SK-N-SH (cell line): ENCODE measurements at places on chromosomes 7 and 10.

GRCh38 chr10:133309100-133309719, 496 bp downstream of the ZNF511 start:
- DNase-seq, result peak; percentile 99

DNA sequence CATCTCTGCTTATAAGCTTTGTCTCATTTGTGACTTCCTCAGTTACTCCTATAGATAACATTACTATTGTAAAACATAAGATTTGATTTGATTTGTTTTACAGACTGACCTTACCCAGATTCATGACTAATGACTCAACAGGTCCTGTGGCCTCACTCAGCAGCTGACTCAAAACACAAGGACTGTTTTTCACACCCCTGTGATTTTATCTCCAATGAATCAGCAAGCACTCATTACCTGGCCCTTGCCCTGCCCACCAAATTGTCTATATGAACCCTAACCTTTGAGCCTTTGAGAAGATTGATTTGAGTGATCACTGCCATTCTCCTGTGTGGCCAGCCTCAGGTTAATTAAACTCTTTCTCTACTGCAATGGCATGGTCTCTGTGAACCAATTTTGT, 1064.6 kb upstream of the LRRTM3 start:
- no peak for DNase-seq

GRCh38 chr7:35415411-35415822, 161.5 kb upstream of the TBX20 start:
- no peak for DNase-seq

- DNase-seq, result no peak
Measured at GRCh38 chr10:75717126-75717916, 285.9 kb downstream of the LRMDA start.

GRCh38 chr7:50983850-50984249, 201.2 kb upstream of the GRB10 start:
- no peak for DNase-seq

- peak; percentile 93 for DNase-seq
Measured at GRCh38 chr10:135132-135600, at the start of gene ZMYND11. Gene ZMYND11 (plus strand): TSS chr10:135455. CDS start chr10:180013, 44,558 bp downstream.

GRCh38 chr7:27409776-27410175, 167.2 kb downstream of the EVX1 start:
- no peak for DNase-seq

- DNase-seq, result no peak
Measured at GRCh38 chr7:27031289-27032172, 64.3 kb downstream of the HOXA1 start.

GRCh38 chr7:33517191-33517590, 387.8 kb downstream of the BBS9 start:
- no peak for DNase-seq

GRCh38 chr7:81150951-81151361, 232.1 kb upstream of the SEMA3C start:
- DNase-seq, result no peak
